ENCODE measurements at places on chromosomes 4 and X. TPM values are rescaled to one million over a fixed set of nuclear protein-coding genes. Genes with fewer than 3 reads are reported as not detected.

- DNase-seq = peak; percentile 80
Measured at GRCh38 chrX:100643956-100644860, at the start of gene SRPX2. Gene SRPX2 (plus strand): TSS chrX:100644199. CDS start chrX:100646323, 2,124 bp downstream.

DNA sequence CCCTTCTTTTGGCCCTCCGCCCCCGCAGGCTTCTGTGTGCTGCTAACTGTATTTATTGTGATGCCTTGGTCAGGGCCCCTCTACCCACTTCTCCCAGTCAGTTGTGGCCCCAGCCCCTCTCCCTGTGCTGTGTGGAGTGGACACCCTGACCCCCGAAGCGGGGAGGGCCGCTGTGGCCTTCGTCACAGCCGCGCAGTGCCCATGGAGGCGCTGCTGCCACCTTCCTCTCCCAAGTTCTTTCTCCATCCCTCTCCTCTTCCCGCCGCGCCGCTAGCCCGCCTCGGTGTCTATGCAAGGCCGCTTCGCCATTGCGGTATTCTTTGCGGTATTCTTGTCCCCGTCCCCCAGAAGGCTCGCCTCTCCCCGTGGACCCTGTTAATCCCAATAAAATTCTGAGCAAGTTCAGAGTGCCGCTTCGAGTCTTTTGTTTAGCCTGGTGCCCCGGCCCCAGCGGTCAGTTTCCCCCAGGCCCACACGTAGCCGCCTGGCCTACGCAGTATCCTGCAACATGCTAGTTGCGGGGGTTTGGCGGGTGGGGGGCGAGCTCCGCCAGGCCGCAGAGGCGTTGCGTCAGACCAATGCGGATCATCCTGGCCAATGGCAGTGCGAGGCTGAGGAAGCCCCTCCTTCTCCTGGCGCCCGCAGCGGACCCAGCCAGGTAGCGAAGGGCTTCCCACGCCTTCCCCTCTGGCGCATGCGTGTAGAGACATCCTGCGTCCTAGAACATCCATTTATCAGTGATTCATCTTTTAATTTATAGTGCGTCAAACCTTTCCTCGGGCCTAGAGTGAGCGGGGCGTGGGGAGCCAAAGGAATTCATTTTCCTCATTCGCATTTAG, 5.6 kb upstream of the KANTR start:
- peak; percentile 23 for DNase-seq

- no peak for DNase-seq
Measured at GRCh38 chrX:128619490-128619889, 567.3 kb upstream of the ACTRT1 start.

DNA sequence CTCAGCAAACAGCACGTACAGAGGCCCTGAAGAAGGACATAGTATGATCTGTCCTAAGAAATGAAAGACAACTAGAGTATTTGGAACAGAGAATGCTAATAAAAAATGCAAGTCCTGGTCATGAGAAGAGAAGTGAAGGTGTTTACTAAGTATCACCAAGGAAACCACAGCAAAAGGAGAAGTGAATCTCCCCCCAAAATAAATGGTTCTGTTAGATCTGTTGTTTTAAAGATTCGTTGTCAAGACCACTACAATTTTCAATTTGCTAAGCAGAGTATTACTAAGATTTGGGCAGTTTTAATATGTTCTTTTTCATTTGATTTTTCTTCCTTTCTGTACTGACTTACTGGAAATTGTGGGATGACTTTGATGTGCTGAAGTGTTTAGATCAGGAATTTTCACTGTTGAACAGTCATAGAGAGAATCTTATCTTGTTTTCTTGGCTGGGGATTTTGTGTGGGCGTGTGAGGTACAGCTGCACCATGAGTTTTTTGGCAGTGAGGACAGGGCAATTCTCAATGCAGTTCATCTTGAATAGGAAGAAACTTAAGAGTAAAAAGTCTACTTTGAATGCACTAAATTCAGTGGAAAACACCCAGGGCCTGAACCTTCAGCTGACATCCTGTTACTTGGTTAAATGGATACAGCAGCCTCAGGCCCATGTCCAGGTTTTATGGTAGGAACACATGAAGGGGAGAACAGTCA, 132.2 kb downstream of the STIM2 start:
- DNase-seq = peak; percentile 60

Gene NUP62CL
- total RNA-seq = not detected

Gene KIT
- 0.48 TPM for total RNA-seq
